Stimulated activated CD4-positive, alpha-beta T cell treated with anti-CD3 and anti-CD28 coated beads, Interleukin-1b, Interleukin-23, amount 100 ng/mL, for 4 hours (primary cell): ENCODE measurements at places on chromosomes 7 and 10.

DNA sequence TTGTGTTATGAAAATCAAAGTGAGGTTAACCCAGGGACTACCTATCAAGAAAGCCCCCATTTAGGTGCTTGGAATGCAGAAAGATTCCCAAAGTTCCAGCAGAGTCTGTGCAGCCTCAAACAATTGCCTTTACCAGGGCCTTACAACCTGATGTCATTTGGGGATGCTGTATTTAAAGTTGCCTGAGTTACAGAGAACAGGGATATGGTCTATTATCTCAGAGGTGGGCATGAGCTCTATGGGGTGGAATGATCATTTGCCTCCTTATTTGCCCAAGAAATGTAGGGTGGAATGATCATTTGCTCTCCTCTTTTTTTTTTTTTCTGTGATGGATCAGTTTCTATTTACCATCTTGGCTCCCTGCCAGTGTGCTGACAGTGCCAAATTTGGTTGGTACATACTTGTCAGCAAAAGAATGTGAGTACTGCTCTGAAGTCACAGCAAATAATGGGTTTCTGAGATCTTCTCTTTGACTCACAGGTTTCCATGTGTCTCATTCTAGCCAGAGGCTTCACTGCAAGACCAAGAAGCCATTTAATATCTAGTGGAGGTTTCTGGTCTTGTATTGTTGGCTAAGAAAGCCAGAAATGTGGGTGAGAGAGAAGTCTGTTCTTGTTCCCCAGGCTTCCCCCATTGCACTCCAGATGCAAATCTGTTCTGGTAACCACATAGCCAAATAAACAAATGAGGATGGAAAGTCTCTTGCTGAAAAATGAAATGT lies 45.5 kb upstream of the ZNRF2 start:
- DNase-seq: no peak

DNA sequence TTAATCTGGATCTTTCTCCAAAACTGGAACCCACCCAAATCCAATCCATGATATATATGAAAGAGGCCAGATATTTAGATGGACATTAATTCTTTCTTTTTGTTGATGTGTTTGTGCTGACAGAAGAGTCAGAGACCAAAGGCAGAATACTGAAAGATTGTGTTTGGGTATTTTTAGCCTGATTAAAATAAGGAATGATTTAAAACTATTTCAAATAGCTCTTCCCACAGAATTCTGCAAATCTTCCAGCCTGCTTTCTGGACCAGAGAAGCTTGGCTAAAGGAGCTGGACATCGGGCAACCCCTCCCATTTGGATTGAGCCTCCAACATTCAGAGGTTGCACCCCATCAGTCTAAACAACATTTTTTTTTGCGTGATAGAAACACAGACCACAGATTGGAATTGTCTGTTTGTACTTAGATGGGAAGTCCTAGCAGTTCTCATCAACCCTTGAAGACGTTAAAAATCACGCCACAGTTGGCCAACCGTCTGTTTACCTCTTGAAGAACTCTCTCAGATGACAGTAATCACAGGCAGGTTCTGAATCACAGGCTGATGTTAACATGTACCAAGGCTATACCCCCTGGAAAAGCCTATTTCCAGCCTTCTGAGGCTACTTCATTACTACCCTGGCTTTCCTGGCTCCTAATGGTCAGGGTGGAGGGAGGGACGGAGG lies 155.2 kb upstream of the NRP1 start:
- no peak for DNase-seq

DNA sequence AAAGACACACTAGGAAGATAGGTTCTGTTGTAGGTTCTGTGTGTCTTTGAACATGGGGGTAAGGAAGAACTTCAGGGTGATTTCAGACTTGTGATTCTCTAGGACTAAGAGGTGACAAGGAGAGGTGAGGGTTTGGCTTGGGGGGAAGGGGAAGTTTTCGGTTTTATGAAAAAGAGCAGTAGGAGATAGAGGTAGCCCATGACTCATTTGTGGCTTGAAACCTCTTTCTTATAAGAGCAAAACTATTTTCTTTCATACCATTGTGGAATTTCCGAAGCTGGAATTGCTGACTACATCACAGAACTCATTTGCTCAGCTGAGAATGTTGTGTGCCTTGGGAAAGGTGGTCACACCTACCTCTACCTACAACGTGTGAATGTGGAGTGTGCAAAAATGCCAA lies 39.6 kb upstream of the IKZF1 start:
- DNase-seq: no peak

DNA sequence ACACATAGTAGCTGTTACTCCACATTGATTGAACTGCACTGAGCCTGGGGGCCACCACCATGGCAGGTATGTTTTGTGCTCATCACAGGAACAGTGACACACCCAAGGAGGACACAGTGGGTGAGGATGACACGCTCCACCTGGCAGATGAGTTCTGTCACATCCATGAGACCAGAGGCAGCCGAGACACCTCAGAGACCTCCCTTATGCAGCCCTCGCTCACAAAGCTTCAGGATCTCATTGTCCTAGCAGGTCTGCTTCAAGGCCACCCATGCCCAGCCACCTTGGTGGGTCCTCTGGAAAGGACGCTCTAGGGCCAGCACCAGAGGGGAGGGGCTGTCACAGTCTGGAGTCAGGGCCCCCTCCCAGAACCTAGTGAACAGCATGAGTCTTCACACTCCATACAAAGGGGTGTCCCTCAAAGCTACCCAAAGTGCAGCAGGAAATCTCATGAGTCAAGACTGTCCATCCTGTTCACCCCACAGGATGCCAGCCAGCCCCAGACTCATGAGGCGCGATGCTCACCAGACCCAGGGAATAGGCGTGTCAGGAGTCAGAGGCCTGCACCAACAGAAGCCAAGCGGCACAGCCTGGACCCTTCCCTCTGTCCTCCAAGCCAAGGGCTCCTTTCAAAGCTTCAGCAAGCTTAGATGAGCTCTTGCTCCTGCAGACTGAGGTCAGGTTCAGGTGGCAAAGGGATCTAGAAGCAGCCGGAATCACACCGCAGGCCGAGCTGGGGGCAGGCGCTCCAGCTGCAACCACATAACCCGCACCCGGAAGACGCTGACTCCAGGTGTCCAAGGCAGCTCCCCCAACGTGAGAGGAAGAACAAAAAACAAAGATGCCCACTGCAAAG lies 9.6 kb downstream of the FAM53B start:
- no peak for DNase-seq

- no peak for DNase-seq
Measured at GRCh38 chr10:5917305-5917704, 27.3 kb downstream of the FBH1 start.

- no peak for DNase-seq
Measured at GRCh38 chr7:76086070-76086469, 38.2 kb downstream of the MDH2 start.
